Bladder microvascular endothelial cell (primary cell): ENCODE measurements at places on chromosomes 3 and 15. TPM values are rescaled to one million over a fixed set of nuclear protein-coding genes. Genes with fewer than 3 reads are reported as not detected.

The LRRC3B gene
- not detected in 2 replicates for total RNA-seq

The EPB42 gene
- total RNA-seq = not detected in 2 replicates

The LRRC28 gene
- total RNA-seq = 10.7 and 19.6 TPM in 2 replicates

The ZIC4 gene
- total RNA-seq = not detected in 2 replicates

The KCNH8 gene
- total RNA-seq = under 0.01 and 0.06 TPM in 2 replicates

The DNASE1L3 gene
- 0.82 and 3.4 TPM in 2 replicates for total RNA-seq

The SLC22A14 gene
- under 0.01 and 0.31 TPM in 2 replicates for total RNA-seq

The HRH1 gene
- 7.4 and 11.9 TPM in 2 replicates for total RNA-seq

The GABRR3 gene
- total RNA-seq = not detected in 2 replicates

The EID1 gene
- total RNA-seq = 170 and 186 TPM in 2 replicates

The AGBL1 gene
- total RNA-seq = not detected in 2 replicates

The RBMS3 gene
- total RNA-seq = 24.9 and 29.1 TPM in 2 replicates

The STAC gene
- total RNA-seq = 7.4 and 12.5 TPM in 2 replicates

The CD96 gene
- not detected in 2 replicates for total RNA-seq

The FBXO40 gene
- total RNA-seq = under 0.01 TPM in 1 of 2 replicates, not detected in the other

The BCHE gene
- 2.3 and 24.3 TPM in 2 replicates for total RNA-seq
